GM19239 (cell line): ENCODE measurements at places on chromosomes 4 and X.

GRCh38 chr4:121785479-121785878 lies 15.6 kb upstream of the EXOSC9 start:
- no peak for DNase-seq

- DNase-seq: no peak
Observed at GRCh38 chrX:31061091-31061490, 10.8 kb downstream of the FTHL17 start.

DNA sequence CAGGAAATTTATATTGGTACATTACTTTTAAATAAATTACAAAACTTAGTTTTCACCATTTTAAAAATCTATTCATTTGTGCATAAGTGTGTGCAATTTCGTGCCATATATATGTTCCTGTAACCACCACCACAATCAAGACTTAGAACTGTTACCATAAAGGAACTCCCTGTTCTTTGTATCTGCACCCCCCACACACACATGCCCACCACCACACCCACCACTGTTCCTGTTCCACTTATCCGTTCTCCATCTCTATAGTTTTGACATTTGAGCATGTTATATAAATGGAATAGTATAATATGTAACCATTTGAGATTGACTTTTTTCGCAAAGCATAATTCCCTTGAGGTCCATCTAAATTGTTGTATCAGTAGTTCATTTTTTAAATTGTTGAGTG lies 73.7 kb downstream of the TAF1 start:
- DNase-seq: no peak

DNA sequence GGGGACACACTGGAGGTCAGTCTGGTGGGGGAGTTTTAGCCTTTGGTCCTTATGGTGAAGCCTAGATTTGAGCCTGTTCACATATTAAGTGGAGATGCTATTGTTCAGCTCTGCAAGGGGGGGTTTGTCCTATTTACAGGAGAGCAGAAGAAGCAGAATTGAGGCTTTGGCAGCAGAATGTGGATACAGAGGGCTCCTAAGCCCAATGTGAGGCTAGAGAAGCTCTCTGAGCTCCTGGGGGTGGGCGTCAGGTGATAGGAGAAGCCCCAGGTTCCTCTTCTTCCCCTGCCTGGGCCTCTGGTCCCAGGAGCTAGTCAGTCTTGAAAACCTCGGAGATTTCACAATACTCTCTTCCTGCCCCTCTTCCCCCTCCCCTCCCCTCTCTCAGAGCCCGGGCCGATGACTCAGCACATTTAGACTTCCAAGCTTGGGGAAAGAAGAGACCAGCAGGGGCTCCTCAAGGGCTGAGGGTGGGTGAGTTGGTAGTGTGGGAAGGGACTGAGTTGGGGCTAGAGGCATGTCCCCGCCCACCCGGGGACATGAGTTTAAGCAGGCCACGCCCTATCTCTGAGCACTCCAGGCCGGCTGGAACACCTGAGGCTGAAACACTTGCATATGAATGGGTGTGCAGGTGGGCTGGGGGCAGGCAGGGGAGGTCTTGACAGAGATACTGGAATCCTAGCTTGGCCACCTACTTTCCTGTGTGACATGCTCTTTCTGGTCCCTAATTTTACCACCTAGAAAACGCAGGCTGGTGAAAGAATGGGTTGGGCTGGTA lies 3.4 kb downstream of the TFE3 start:
- DNase-seq: no peak

DNA sequence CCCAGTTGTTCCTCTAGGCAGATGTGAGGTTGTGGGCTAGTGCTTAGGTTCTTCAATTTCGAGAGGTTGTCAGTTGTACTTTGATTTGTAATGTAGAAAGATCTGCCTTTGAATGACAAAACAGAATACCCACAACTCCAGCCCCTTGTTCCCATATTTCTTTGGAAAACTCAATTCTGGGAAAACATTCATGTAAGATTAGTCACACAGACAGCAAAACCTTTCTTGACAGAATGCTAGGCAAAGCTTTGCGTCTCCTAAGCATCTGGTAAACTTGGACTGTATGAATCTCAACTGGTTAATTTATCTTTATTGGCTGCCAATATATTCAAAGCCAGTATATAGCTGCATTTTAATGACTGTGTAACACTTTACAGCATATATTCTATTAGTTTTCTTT lies 34.9 kb downstream of the NOCT start:
- no peak for DNase-seq

DNA sequence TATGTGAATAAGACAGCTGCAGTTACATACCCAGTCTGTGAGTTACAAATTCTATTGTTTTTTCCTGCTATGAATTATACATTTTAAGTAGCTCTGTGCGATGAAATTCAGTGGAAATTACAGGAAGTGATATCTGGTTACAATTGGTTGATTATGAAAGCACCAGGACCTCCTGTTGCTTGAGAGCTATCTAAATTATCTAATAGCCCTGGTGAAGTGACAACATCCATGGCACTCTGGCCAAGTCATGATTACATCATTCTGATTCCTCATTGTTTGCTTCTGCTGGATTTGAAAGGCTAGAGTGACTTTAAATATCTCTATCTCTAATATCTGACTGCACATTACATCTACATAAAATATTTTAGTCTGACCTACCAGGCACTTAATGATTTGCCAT lies 515.0 kb downstream of the CFAP47 start:
- no peak for DNase-seq

GRCh38 chr4:186297013-186297645 lies 31.1 kb downstream of the F11 start:
- peak; percentile 45 for DNase-seq
